NCI-H524 (cell line): ENCODE measurements at places on chromosomes 3 and 15.

DNA sequence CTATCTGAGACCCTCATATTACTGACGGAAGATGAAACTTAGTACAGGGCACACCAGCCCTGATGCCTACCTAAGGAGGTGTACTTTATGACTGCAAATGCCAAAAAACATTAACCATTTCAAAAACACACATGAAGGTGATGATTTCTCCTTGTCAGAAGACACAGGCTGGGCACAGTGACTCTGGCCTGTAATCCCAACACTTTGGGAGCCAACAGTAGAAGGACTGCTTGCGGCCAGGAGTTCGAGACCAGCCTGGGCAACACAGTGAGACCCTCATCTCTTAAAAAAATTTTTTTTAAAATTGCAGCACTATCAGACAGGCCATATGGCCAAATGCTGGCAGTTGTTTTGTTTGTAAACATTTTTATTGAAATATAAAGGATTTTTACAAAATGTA lies 73.5 kb downstream of the LRIG1 start:
- DNase-seq, result no peak

DNA sequence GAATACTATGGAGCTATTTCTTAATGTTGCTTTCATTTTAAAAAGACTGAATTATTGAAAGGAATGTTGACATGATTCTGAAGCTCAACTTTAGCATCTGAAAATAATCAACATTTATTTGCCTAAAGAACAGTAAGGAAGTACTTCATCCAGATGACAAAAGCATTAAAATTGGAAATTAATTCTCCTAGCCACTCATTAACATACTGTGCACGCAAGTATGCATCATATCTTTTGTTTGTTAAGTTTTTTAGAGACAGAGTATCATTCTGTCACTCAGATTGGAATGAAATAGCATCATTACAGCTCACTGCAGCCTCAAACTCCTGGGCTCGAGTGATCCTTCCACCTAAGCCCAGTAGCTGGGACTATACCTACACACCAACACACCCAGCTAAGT lies 632.1 kb upstream of the ALCAM start:
- DNase-seq, result no peak

GRCh38 chr15:89794627-89795241 lies 18.6 kb downstream of the MESP2 start:
- DNase-seq, result no peak

- no peak for DNase-seq
Observed at GRCh38 chr15:67998599-67999133, 55.4 kb upstream of the PIAS1 start.

DNA sequence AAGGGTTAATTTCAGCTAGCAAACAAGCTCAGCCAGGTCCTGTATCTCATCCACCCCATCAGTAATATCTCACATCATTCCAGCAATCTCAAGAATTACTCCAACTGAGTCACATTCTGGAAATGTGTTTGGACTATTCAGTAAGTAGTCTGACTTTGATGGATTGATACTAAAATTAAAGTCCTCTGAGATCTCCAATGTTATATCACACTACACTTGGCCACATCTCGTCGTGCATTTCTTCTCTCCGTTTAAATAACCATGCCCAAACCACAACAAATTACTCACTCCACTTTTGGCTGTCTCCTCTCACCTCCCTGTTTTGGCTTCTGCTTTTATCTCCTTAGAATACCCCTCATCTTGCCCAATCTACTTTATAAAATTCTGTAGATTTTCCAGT lies 292.2 kb downstream of the PYDC2 start:
- no peak for DNase-seq

DNA sequence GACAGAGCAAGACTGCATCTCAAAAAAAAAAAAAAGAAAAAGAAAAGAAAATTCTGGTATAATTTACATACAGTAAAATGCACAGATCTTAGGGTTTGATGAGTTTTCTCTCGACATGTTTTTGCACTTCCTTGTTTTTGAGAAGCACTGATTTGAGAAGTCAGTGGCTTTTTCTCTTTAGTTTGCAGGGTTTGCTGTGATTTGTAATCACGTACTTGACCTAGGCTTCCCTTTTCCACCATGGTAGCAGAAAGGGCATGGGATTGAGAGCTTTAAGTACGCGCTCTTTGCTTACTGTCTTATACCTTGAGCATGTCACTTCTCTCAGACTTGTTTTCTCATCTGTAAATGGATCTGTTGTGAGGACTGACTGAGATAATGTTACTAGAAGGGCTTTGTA lies 4.1 kb downstream of the VHL start:
- DNase-seq, result no peak

GRCh38 chr15:70672081-70672480 lies 91.3 kb downstream of the UACA start:
- no peak for DNase-seq

DNA sequence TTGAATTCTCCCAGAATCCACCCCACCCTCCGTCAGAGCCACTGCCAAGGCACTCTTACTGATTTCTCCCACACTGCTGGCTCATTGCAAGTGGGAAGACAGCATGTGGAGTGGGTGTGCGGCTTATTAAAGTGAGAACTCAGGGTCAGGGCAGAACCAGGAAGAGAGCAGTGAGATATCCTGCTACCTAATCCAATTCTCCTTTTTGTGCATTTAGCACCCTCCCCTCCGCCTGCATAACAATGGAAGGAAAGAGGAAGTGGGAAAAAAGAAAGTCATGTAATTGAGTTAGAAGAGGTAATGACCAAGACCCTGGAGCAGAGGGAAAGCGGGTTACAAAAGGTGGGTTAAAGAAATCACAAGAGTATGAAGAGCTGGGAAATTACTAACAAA lies 27.8 kb upstream of the PIK3CB start:
- DNase-seq, result no peak

GRCh38 chr15:70424937-70425411 lies 327.3 kb upstream of the TLE3 start:
- DNase-seq, result no peak

DNA sequence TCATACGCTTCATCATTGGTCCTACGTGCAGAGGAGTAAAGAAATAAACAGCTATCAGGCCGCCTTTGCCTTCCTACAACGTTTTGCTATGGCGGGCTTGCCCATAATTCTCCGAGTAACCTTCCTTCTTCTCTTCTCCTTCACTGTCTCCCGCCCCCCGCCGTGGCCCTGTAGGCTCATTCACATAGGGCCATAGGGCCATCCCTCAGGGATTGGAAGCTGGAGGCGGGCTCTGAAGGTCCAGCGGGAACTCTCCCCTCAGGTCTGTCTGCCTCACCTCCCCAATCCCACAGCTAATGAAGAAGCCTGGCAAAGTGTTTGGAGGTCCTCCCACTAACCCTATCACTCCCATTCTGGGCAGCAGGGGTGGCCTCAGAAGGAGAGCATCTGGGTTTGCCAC lies 43.6 kb downstream of the SEMA5B start:
- peak; percentile 26 for DNase-seq

DNA sequence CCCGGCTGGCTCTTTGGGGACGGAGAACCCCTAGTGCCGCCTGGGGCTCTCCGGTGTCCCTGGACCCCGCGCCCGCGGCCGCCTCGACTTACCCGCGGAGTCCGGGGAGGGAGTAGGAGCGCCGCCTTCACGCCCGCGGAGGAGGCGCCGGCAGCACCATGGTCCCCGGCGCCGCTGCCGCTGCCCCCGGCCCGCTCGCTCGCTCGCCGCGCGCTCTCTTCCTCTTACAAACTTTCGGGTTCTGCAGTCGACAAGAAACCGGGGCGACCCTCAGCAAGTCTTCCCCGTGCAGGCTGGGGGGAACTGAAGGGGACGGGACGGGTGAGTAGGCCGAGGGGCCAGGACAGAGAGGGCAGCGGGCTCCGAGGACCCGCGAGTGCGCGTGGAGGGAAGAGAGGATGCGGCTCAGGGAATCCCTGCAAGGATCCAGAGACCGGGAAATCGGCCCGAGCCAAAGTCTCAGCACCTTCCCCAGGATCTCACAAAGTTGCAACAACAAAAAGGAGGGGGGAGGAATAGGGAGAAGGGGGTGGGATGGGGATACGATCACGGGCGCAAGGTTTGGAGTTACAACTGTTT lies 2.0 kb downstream of the FOXP1 start:
- DNase-seq, result no peak

GRCh38 chr15:77832874-77833273 lies 200.2 kb upstream of the LINGO1 start:
- DNase-seq, result no peak

GRCh38 chr3:149752051-149752787 lies at the start of gene COMMD2:
Gene COMMD2 (minus strand): TSS chr3:149752489. CDS start chr3:149752444, 45 bp downstream.
- DNase-seq, result peak; percentile 94

GRCh38 chr15:88985547-88986393 lies 72.6 kb upstream of the MFGE8 start:
- no peak for DNase-seq

GRCh38 chr3:135621184-135621920 lies 344.2 kb upstream of the PPP2R3A start:
- DNase-seq, result no peak

- DNase-seq, result no peak
Observed at GRCh38 chr15:40297356-40297755, 10.4 kb downstream of the PLCB2 start.

DNA sequence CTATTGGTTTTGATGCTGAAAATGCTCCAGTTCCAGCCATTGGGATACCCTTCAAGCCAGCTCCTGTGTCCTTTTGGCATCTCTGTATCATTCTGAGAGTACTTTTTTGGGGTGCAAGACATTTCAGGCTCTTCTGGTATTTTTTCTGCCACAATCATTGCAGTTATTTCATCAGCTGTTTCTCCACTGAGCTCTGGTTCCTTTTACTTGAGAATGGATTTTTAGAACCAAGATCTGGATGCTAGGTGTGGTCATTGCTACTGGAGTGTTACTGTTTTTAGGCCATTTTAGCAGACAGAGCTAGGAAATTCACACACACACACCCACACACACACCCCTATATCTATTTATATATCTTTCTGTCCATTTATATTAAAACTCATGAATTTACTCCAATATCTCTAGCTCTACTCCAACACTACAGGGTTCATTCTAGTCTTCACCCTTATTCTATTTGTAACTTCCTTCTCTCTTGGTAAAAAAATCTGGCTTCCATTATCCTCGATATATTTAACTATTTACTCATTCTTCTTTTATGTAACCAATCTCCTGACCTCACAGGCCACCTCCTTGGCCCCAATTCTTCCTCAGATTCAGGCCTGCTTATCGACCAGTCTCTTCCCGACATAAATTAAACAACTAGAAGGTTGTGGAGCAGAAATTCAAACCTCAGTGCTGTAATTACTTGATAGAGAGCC lies 17.0 kb downstream of the SLC35G2 start:
- DNase-seq, result no peak

- no peak for DNase-seq
Observed at GRCh38 chr3:23594066-23594465, 211.7 kb upstream of the UBE2E1 start.

GRCh38 chr15:60424006-60424405 lies 26.2 kb upstream of the ANXA2 start:
- DNase-seq, result no peak
